ENCODE measurements at places on chromosomes 1 and 21.

DNA sequence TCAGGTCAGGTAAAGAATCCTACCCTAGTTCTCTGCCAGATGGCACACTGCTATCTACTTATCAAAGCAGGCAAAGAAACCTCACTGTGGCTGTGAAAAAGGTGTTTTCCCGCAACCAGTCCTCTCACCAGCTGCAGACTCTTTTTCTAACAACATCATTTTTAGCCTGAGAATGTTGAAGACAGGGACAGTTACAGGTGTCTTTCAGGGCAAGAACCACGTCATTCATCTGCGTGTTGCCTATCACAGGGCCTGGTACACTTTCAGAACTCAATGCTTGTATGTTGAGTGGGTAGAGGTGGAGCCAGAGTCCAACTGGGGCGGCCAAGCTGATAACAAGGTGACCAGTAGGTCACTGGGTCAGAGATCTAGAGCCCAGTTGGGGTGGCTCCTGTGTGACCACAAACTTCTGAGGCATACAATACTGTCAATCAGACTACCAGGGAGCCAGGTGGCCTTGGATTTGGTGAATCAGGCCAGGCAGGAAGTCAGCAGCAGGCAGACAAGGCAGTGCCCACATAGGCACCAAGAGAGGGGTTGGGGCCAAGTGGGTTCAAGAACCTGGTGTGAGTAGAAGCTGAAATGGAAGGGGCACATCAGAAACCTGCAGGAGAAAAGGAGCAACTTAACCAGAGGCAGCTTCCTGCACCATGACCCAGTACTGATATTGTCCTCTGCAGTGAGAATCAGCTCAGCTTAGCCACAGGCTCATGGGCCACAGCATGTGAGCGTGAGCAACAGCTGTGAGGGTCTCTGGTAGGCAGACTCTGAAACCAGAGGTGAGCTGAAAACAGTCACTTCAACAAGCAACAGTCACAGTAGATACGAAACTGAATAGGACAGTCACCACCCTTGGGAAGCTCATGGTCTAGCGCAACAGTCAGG is 123.6 kb downstream of the DTL start:
- DNase-seq, result no peak

GRCh38 chr1:171188388-171189266 is 3.5 kb downstream of the FMO2 start:
- peak; percentile 63 for DNase-seq

DNA sequence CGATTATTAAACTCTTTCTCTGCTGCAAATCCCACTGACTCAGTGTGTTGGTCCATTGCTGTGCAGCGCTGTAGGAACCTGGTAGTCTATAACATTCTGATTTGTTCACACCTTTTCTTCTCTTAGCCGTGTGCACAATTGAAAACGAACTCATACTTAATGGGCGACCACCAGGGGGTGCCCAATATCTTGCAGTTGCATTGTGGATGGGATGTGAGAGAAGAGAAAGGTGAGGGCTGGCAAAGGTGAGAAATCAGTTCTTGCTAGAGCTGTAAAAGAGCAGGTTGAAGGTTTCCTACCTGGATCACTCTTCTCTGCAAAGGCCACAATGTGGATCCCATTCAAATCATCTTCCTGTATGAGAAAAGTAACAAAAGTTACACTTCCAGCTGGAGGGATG is 51.0 kb downstream of the CASQ2 start:
- DNase-seq, result peak; percentile 60

DNA sequence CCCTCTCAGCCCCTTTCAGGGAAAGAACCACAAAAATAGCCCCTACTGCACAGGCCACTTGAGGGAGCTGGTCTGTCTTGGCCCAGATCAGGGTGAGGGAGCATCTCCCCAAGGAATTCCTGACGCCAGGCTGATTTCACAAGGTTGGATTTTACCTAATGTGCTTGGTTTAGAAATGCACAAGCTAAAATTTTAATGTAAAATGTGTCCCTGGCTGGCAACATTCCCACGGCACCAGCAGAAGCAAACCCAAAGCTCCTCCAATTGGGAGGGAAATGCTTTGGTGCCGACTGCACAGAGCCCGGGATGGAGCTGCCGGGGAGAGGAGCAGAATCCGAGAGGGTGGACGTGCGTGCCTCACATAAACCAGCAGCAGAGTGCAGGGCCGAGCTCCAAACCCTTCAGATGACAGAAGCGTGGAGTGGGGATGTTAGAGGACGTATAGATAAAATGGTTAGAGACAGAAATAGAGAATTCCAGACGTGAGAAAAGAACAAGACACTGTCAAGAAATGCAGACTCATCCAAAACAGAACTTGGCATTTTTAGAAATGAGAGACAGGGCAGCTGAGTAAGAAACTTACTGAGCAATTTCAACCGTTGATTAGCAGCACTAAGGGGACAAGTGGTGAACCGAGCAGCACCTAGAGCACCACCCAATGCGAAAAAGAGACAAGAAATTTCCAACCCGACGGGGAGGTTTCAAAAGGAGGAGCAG is 41.6 kb upstream of the TMEM52 start:
- no peak for DNase-seq

DNA sequence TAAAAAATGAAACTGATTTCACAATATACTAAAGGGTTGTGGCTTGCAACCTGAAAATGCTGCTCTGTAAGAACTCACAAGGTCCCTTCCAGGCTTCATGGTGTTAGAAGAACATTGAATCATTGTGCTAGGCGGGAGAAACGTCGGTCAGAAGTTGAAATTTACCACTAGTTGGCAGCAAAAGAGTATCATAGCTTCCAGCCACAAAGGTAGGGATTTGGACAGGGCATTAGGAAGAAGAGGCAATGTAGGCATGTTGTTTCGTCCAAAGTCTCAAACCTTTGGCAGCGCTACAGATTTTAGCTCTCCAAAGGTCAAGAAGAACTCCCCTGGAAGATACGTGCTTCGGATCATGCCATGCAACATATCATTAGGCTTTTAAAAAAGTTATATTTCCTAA is 62.5 kb upstream of the ZP4 start:
- no peak for DNase-seq

DNA sequence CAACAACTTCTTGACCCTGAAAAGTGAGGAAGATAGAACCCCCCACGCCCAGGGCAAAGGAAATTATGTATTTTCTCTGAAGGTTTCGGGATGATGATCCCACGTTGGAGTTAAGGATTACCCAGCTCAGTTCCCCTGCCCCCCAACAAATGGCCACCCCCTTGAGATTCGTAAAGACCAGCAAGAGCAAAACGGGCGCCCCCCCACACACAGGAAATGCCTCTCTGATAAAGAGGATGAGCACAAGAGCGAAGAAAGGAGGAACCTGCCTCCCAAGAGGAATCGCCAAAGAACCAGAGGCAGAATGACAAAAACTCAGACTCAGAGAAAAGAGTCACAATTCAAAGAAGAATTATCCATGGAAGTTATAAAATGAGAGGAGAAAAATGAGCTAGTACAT is 576.9 kb downstream of the MATN1 start:
- DNase-seq, result no peak

DNA sequence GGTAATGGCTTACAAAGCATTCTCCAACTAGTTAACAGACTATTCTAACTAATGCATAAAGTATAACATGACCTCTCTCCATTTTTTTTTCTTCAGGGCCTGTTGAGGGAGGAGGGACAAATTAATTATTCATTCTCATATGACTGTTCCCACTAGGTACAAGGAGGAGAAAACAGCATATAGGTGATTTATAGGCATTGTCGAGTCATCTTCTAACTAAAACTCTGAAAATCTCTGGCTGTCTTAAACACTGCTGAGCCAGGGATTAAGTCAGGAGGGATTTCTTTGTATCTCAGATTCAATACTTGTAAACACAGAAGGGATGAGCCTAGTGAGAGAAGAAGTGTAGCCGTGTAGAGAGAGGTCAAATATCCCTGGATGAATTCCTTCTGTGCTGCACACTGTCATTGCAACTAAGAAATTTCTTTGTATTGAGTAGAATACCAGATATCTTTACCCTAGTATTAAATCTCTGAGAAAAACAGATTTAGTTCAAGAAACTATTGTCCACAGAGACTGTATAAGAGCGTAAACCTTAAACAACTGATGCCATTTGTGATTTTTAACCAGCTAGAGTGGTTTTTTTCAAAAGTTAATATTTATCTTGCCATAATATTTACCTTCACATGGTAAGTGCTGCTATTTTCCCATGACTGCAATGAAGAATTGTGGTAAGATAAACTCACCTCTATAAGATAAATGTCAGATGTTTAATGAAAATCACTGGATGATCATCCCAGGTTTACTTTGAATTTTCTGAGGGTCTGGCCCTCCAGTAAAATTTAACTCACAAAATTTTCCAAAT is 465.3 kb downstream of the RWDD3 start:
- DNase-seq, result no peak

DNA sequence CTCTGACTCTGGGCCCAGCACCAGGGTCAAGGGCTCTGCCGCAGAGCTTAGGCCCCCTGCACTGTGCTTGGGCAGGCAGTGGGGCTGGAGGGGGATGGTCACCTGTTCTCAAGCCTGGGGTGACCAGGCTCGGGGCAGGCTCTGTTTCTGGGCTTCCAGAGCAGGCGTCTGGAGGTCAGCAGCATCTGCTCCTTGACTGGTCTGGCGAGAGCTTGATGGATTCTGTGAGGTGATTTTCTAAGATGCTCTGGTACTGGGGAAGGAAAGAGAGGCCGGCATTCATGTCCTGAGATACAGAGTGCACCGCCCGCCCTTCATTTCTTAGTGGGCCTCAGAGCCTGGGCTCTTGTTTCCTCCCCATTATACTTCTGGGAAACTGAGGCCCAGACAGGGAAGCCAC is 24.5 kb downstream of the RAB7B start:
- no peak for DNase-seq

GRCh38 chr1:57770772-57771171 is 346.9 kb upstream of the DAB1 start:
- peak; percentile 23 for DNase-seq

GRCh38 chr1:26879793-26880192 is 10.3 kb downstream of the GPN2 start:
- DNase-seq, result no peak

- DNase-seq, result no peak
Observed at GRCh38 chr21:44269090-44269489, 7.4 kb upstream of the DNMT3L start.

DNA sequence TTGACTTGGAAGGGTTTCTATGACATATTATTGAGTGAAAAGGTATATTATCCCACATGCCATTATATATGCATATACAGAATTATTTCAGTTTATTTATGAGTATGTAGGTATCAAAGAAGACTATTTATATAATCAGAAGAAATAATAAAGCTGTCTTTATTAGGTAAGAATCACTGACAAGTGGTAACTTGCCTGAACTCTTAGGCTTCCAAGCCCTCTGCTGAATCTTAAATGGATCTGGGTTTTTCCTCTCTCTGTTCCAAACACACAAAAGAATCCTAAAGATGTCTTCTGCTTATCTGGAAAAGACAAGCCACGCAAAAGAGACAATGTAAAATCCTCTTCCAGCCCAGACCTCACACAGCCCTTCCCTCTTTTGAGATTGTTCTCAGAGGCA is 14.9 kb upstream of the SEC16B start:
- DNase-seq, result no peak

- no peak for DNase-seq
Observed at GRCh38 chr1:13702425-13703127, 2.6 kb downstream of the PRDM2 start.

- DNase-seq, result peak; percentile 46
Observed at GRCh38 chr1:88061492-88062177, 622.4 kb upstream of the PKN2 start.

DNA sequence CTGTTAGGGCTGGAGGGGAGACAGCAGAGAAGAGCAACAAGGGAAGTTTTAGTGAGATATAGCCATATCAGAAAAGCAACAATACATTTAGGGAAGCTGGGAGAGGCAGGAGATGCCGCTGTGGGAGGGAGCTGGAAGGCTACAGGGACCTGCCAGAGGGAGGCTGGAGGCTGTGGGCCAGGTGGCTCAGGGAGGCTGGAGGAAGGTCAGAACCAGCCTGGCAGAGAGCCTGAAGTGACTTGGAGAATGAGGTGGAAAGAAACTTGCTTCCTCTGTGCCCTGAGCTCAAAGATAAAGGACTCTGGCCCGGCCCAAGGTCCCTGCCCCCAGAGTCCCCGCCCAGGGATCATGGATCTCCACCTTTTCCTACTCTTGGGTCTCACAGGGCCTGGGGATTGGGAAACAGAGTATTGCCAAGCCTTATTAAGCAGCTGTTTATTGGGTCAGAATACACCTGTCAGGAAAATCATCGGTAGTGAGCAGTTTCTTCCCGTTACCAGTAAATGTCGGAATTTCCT is 85.9 kb downstream of the KIF26B start:
- DNase-seq, result no peak

DNA sequence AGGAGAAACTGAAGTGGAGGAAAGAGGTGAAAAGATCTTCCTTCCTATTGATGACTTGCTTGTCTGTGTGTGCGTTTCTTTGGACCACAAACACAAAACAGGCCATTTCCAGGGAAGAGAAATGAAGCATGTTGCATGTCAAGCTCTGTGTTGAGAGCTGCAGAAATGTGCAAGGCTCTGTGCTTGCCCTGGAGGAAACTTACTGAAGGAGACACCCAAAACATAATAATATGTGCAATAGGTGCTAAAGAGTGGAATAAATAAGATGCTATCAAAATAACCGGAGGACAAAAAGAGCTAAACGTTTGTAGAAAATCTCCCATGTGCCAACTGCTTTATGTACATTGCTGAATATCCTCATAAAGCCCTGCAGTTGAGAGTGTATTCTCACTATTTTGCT is 195.2 kb upstream of the HMGB4 start:
- DNase-seq, result no peak

DNA sequence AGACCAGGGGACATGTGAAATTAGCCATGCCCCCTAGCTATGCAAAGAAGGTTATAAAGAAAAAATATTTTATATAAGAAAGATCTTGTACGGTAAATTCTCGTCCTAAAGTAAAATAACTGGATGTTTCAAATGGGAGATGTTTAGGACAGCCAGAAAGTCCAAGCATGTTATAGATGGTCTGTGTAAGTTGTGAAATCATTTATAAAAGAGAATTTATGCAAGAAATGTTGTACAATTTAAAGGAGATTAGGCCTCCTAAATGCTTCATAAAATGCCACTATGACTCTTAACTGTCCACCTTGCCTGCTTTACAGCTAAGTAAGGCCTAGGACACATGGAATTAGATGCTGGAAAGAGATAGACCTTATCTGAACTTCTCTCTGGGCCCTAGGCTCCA is 118.1 kb upstream of the POGK start:
- DNase-seq, result peak; percentile 28

DNA sequence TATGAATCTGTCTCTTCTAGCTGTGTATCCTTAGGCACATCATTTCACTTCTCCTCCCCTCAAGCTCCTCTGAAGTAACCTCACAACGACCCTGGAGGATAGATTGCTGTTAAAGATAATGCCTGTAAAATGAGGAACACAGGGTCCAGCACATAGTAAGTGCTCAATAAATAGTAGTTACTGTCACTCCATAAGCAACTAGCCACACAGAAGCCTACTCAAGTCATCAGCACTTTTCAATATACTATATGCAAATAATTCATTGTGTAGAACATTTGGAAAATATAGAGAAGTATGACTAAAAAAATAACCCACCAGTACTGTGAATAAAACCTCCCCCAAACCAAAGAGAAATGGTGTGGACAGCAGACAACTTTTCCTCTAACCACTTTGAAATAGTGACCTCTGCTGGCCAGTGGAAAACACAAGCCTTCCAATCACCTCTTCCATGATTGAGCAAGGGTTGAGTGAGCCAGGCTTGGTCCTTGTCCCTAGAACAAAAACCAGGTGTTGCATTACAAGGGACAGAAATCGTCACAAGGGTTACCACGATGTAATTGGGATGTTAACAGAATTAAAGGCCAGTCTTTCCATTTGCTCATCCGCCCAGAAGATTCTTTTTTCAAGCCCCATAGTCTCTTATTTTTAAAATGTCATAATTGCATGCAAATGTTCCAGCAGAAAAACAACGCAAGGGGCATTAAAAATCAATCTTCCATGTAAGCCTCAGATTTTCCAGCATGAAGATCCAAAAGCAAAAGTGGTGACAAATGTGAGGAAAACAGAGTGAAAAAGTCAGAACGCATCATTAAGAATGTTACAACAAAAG is 15.7 kb upstream of the GLIS1 start:
- DNase-seq, result peak; percentile 68

All from NT2/D1 (cell line).